ENCODE measurements at places on chromosomes 4 and X.

DNA sequence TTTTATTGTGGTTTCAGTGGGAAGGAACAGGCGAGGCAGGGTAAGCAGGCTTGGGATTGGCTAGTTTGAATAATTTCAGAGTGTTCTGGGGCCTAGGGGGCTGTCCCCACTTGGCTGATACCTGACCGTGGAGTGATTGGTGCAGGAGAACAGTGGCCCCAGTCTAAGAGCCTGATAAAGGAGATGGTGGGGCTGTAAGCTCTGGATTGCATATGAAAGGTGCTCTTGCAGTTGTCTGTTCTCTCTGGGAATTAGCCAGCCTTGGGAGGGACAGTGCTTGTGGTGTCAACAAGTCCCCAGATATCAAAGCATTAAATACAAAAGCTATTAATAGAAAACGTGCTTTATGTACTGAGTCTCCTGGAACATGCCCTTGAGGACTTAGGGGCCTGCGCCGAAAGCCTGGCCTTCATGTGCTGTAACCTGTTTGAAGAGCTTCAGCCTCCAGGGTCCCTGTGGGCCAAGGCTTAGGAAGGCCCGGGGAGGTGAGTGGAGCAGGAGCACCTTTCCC is 30.4 kb upstream of the CLTRN start:
- no peak for DNase-seq

DNA sequence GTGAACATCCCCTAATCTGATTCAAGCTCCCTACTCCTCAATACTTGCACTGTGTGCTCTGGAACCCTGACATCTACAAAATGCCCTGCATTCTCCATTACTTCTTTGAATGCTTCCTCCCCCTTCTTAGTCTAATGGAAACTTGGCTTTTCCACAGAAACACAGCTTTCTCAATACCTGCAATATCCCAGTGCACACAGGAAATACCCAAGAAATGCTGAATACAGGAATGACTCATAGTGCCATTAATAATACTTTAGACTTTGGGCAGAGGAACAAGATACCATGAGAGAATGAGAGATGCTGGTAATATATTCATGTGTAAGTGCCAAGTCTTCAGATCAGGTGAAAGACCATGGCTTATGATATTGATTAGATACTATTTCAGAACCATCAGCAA is 5.6 kb downstream of the QRFPR start:
- no peak for DNase-seq

- no peak for DNase-seq
These were observed 243.4 kb downstream of the SCFD2 start for GRCh38 chr4:53122280-53123116.

DNA sequence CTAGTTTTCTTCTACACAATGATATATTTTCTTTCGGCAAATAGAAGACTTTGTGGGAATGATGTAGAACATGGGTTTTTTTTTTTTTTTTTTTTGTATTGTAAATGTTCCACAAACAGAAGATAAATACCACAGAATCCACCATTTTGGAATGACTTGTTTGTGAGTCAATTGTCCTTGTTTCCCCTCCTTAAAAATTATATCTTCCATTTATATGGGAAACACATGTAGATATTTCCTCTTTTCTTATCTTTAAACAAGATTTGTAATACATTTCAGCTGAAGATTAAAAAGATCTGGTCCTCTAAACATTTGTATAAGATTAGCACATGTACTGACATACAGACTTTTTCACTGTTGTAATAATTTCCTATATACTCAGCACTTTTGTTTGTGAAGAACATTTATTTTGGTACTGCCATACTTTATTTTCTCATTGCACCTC is 304.6 kb downstream of the SPRY1 start:
- DNase-seq: no peak

DNA sequence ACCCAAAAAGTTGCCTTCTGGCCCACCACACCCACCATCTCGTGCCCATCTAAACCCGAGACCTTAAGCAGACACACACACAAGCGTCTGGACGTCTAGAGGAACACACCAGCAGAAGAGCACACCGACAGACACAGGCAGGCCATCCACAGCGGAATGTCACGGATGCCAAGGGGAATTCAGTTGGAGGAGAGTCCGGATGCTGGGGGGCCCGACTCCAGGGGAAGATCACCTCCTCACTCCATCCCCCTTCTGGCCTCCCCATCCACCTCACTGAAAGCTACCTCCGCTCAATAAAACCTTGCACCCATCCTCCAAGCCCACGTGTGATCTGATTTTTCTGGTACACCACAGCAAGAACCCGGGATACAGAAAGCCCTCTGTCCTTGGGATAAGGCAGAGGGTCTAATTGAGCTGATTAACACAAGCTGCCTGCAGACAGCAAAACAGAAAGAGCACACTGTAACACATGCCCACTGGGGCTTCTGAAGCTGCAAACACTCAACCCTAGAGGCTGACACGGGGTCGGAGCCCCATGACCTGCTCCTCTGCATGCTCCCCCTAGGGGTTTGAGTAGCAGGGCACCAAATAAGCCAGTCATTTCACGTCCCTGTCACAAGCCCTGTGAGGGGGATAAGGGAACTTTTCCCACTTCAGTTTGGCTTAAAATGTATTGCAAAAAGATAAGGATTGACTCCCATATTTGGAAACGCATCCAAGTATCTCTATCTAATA is 339.6 kb upstream of the PCDH10 start:
- DNase-seq: no peak

DNA sequence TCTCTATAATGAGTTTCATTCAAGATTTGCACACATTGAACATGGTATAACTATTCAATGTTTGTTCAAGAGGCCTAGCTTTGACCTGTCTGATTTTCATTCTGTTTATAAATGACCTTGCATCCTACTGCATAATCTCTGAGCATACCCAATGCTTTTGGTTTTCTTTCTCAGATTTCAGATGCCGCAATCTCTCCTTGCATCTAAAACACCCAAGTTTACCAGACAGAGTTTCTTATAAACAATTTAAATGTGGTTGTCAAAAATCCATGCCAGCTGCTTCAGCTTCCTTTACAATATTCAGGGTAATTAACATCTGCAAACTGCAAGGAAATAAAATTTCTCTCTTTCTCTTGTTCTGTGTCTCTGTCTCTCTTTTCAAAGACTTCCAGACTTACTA is 123.0 kb upstream of the PCDH18 start:
- DNase-seq: no peak

GRCh38 chr4:147944249-147944648 is 212.4 kb downstream of the ARHGAP10 start:
- no peak for DNase-seq

DNA sequence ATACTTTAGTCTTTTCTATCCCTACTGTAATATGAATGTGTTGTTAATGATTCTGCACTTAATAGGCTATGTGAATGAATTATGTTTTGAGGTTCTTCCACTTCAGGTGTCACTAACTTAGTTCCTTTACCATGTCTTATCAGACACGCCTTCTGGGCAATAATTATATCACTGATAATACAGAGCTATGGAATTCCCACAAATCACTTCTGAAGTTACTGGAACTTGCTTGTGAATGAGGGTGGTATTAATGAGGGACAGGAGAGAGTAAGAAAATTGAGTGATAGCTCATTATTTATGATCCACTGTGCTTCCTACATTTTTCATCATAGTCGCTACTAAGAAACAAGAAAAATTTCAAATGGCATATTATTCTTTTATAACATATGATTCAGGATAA is 130.0 kb downstream of the PDLIM5 start:
- no peak for DNase-seq

- DNase-seq: no peak
These were observed 16.0 kb downstream of the SLC9B2 start for GRCh38 chr4:103060453-103061148.

- no peak for DNase-seq
These were observed 76.8 kb upstream of the ACSL1 start for GRCh38 chr4:184902550-184902949.

DNA sequence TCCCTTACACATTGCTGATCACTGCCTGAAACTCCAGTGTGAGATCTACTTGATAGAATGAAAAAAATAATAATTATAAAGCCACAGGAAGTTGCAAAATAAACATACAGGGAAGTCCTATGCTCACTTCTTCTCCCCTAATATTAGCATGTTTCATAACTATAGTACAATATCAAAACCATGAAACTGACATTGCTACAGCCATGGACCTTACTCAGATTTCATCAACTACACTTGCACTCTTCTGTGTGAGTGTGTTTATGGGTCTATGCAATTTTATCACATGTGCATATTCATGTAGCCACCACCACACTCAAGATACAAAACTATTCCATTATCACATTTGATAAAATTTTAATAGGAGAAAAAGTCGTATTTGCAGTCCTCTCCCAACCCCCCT is 57.3 kb downstream of the SPINK2 start:
- no peak for DNase-seq

DNA sequence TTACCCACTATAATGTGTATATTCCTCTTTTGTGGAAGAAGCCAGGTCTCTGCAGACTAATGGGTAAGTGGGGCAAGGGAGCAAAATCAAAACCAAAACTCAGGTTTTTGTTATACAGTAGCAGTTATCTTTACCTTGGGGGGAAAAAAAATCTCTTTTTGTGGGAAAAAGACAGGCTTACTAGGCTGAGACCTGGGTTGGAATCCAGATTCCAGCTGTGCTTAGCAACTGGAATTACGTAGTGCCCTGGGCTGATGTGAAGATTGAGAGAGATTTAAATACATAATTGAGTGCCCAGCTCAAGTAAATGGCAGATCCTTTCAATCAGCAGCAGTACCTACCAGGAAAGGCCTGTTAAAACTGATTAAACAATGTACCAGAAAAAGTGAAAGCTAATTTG is 15.4 kb upstream of the SCD5 start:
- no peak for DNase-seq

DNA sequence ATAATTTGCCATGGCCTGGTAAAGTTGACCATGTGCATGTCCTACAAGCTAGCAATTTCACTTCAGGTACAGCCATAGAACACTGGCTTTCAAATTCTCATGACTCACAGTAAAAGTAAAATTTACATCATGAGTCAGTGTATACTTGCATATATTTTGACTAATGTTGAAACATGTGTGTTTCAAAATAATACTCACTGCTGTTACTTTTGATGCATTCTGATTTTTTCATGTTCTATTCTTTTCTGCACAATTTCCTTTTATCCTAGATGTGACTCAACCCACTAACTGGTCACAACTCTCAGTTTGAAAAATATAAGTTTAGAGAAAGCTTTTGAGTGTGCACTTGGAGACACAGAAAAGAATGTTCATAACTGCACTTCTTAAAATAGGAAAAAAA is 365.7 kb downstream of the FGF13 start:
- no peak for DNase-seq

GRCh38 chr4:15385515-15385914 is 42.3 kb upstream of the C1QTNF7 start:
- no peak for DNase-seq

GRCh38 chr4:174038481-174038880 is 245.0 kb downstream of the FBXO8 start:
- no peak for DNase-seq

- DNase-seq: no peak
These were observed 17.0 kb upstream of the AP1AR start for GRCh38 chr4:112214390-112215264.

GRCh38 chr4:105992641-105993305 is 97.5 kb downstream of the NPNT start:
- no peak for DNase-seq

GRCh38 chr4:3463556-3464348 is 646 bp downstream of the DOK7 start:
- DNase-seq: no peak

DNA sequence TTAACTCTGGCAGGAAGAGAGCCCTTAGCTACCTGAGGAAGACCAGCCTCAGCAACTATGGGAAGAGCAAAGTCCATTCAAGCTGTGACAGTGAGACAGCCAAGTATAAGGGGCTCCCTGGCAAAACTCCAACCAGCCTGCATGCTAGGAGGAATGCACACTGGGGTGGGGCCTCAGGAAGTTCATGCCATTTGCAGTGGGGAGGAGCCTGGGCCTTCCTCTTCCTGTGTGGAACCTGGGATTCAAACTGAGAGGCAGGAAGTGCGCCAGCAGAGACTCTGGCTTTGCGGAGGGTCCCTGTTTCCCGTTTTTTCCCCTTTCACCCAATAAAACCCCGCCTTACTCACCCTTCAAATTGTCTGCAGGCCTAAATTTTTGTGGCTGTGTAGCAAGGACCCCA is 33.0 kb downstream of the TFDP3 start:
- DNase-seq: no peak

- DNase-seq: no peak
These were observed 28.5 kb upstream of the FGF5 start for GRCh38 chr4:80237992-80238391.

- DNase-seq: no peak
These were observed 113.4 kb downstream of the SCLT1 start for GRCh38 chr4:128979934-128980333.

- no peak for DNase-seq
These were observed 1088.8 kb downstream of the ADGRL3 start for GRCh38 chr4:62288808-62289541.
